ENCODE measurements at places on chromosomes 16 and 17.

- no peak for DNase-seq
Measured at GRCh38 chr17:59858167-59858816, 34.5 kb downstream of the TUBD1 start.

DNA sequence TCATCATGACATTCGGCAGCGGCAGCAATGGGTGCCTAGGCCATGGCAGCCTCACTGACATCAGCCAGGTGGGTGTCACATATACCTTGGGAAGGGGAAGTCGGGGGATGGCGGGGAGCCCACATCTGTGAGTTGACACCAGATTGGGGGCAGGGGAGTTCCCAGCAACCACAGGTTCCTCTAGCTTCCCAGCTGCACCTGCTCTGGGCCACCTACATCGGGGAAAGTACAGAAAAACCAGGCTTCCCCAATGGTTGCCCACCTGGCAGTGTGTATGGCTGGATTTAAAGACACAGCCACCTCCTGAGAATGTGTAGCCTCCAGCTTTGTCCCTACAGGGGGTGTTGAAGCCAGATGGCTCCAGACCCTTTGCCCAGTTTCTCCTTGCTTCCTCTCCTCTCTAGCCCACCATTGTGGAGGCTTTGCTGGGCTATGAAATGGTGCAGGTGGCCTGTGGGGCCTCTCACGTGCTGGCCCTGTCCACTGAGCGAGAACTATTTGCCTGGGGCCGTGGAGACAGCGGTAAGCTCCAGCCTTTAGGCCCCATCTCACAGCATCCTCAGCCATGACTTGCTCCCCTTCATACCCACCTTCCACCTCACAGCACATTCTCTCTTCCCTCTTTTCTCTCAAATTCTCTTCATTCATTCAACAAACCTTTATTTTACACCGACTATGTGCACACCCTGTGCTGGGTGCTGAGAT, 5.0 kb upstream of the TRAF4 start:
- no peak for DNase-seq

DNA sequence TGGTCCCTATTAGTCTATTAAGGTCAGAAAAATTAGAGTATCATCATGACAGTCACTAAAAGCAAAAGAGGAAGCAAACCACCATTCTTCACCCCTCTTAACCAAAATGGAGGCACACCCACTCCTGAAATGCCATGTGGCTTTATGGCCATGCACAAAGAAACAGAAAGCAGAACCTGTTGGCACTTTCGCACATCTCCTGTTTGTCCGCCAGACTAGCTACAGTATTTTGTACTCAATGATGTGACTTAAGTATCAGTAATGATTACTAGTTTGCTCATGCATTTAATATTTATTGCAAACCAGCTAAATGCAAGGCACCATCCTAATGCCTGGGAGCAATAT, 70.2 kb upstream of the GNAO1 start:
- no peak for DNase-seq

DNA sequence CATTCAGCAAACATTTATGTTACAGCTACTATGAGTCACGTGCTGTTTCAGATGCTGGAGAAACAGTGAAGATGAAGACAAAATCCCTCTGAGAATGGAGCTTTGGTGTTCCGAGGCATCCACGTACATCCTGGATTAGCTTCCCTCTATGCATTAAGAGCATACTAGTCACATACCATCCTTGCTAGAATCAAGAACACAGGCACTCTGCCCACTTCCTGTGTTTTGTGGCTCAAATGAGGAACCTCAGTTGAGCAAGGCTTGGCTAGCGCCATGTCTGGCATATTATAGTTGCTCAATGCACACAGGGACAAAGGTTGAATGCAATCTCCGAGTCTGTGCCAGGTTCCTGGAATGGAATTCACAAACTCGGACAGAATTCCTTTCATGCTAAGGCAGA, 297.5 kb downstream of the XYLT1 start:
- no peak for DNase-seq

Data from NCI-H1092 treated with DMSO at 0.1 percent for 48 hours (cell line).